ENCODE measurements at places on chromosomes 6 and 20.

- DNase-seq: no peak
Observed at GRCh38 chr6:90227673-90228072, 69.0 kb downstream of the BACH2 start.

GRCh38 chr20:16390991-16391390 lies 182.3 kb downstream of the KIF16B start:
- DNase-seq: no peak

DNA sequence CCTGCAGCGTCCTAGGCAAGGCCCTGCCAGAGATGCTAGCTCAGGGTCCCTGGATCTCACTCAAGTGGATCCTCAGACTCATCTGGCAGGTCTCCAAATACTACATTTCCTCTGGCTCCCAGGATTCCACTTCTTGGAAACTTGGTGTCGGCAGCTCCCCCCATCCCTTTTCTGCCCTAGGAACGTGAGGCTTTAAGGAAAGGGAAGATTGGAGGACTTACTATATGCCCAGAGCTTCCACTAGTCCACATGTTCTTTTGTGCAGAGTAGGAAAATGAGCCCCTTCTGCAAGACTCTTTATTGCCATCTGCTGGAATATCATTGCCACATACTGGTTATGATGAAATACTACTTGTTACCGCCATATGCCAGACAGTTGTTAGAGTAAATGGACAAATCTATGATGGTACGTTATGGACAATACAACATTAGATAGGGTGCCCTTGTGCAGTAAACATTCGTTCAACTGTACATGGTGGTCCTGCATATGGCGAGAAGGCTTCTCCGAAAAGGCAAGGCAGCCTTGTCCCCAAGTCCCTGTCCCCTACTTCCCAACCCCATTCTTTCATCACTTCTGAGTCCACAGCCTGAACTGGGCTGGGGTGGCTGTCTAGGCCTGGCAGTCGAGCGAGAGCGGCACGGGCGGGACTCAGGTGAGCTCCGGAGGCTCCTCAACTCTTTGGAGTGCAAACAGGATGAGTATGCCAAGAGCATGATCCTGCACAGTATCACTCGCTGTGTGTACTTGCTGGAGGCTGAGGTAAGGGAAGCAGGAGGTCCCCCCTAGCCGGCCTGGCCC lies 780 bp downstream of the ARMC12 start:
- peak; percentile 24 for DNase-seq

DNA sequence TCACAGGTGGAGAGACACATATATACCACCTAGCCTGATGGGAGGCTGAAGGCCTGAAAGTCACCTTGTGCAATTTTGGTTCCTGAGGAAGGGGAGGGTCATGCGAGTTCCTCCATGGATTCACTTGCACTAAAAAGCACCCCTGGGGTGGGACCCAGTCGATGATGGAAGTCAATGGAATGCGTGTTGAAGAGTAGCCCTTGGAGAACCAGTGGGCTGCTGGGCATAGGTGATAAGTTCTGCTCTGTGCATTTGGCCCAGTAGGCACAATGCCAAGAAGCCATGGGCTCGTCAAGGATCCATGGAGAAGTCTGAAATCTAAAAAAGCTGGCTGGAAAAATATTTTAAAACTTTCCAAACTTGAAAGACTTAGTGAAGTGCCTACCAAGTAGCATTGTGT lies 18.9 kb upstream of the SCRT2 start:
- DNase-seq: no peak

- no peak for DNase-seq
Observed at GRCh38 chr6:150243620-150244314, 100.9 kb downstream of the PPP1R14C start.

DNA sequence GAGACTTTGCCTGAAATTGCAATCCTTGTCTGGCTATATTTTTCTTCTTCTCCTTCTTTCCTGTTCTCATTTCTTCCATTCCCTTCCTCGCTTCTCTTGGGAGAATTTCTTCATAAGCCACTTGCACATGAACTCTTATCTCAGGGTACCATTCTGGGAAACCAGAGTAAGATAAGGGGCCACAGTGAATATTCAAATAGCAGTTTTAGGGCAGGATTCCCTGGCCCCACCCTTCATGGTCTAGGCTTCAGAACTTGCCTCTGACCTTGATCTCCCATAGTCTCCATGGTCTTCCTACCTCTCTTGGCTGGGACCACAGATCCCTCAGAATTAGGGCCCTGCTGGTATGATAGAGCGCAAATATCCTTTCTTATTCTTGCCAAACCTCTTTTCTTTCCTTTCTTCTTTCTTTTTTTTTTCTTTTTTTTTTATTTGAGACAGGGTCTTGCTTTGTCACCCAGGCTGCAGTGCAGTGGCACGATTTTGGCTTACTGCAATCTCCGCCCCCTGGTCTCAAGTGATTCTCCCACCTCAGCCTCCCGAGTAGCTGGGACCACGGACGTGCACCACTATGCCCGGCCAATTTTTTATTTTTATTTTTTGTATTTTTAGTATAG lies 123.0 kb upstream of the CITED2 start:
- no peak for DNase-seq

DNA sequence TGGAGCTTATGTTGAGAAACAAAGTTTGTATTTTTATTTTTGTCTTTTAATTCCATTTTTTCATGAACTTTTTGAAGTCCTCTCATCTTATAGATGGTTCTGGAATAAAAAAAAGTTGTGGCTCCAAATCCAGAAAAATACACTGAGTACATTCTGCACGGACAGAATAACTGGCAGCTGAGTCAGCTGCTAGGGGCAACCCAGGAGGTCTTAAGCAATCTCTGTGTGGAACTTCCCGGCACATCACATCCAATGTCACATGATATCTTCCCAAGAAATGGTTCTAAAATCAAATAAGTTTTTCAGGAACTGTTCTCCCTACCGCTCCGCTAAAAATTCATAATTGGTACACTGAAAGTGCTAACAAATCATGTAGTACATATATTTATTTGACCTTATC lies 29.8 kb downstream of the SLC13A3 start:
- DNase-seq: no peak

DNA sequence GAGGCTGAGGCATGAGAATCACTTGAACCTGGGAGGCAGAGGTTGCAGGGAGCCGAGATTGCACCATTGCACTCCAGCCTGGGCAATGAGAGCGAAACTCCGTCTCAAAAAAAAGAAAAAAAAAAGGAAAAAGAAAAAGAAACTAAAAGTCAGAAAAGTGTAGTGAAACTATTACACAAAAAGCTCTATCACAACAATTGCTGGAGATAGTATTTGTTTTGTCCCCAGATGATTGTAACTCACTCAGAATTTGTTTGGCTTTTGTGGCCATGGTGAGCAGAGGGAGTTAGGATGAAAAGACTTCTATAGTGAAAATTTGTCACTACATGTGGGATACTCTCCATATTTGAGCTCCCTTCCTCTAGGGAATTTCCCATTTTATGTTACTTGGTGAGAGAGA lies 5.2 kb upstream of the GOPC start:
- no peak for DNase-seq
